ENCODE measurements at places on chromosomes 13 and 19.

DNA sequence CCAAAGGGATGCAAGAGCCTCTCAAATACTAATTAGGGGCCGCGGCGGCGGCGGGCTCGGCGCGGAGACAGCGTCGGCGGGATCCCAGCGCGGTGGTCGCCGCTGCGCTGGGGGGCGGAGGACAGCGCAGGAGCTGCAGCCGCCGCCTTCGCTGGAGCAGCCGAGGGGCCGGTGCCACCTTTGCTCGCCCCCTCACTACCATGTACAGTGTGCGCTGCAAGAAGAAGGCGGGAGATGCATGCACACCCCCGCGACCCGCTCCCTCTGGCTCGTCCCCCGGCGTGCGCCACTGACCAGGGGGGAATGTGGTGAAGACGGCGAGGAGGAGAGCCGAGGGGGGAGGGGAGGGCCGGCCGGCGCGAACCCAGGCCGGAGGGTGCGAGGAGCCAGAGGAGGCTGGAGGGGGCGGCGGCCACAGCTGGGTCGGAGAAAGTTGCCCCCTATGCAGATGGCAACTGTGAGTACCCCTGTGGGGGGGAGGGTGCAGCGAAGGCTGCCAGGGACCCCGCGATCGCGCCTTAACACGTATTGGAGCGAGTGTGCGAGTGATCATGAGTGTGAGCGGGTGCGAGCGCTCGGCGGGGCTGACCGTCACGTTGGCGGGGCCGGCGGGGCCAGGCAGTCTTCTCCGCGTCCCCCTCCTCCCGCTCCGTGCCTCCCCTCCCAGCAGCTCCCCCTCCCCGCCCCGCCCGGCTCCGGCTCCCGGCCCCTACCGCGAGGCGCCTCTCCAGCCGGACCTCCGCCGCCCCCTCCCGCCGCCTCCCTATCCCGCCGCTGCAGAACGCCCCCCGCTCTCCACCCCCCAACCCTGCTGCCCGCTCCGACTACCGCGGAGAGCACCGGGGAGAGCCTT, 808 bp downstream of the SLITRK5 start:
- no peak for DNase-seq

- DNase-seq, result no peak
These were observed 173.5 kb downstream of the LACC1 start for GRCh38 chr13:44053208-44053607.

DNA sequence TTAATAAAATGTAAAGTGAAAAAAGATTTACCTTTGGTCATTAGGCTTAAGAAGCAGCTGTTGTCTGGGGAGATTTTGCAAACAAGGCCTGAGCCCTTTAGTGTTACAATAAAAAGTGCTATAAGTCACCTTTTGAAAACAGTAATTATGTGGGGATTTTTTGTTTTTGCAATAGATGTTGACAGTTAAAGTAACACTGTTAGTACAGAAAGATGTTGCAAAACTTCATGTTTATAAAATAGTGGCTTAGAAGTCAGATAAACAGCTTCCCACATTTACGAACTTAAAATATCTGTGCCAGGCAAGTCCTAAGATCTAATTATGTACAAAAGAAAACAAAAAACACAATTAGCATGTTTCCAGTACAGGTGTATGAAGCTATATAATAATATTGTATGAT, 138.0 kb upstream of the IRS2 start:
- no peak for DNase-seq

- DNase-seq, result peak; percentile 38
These were observed 26.2 kb downstream of the OPA3 start for GRCh38 chr19:45558399-45558878.

GRCh38 chr19:10104665-10105508, 1.3 kb upstream of the PPAN start:
- DNase-seq, result peak; percentile 71

DNA sequence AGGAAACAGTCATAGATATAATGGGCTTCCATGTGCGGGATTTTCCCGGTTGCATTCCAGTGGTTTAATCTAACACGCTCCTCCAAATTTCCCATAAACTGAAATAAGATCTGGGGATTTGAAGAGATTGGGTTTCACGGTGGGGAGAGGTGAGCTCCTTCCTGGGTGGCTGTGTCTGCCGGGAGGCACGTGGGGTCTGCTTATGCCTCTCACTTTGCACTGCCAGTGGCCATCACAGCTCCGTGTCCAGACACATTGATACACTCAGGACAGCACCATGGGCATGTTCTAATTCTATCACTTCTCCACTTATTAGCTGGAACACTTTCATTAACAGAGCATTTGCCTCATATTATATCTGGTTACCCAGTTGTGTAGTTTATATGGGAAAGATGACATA, 73.4 kb downstream of the SOX1 start:
- DNase-seq, result no peak

DNA sequence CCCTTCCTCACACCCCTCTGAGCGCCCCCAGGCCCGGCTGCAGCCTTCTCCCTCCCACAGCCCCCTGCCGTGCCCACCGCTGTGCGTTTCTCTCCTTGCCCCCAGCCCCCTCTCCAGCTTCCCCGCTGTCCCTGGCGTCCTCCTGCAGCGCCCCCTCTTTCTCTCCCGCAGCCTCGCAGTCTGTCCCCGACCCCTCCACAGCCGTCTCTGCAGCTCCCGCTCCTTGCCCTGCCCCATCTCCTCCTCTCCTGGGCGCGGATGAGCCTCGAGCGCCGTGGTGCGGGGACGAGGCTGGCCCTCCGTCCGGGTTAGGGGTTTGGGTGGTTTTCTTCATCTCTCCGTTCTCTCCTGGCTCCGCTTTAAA, 1.1 kb downstream of the KMT5C start:
- DNase-seq, result peak; percentile 14

DNA sequence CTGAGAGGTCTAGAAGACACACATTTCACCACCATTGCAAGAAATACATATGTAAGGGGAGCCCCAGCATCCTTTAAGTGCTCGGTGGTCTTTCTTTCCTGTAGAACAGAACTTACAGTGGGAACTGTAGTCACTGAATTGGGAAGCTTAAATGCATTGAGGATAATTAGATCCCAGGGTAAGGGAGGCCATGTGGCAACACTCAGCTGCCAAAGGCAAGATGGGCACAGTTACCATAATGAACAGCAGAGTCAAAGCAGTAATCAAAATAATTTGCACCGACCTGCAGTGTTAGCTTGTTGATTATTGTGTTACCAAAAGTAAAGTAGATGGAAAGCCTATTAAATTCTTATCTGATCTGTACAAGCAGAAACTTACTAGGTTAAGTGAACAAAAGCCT, 291.2 kb upstream of the PCDH20 start:
- DNase-seq, result no peak

GRCh38 chr19:50570997-50571396, 2.8 kb upstream of the LRRC4B start:
- no peak for DNase-seq

GRCh38 chr13:24223341-24224231, 63.1 kb downstream of the SPATA13 start:
- DNase-seq, result no peak

GRCh38 chr13:69556540-69557196, 551.0 kb upstream of the ATXN8OS start:
- no peak for DNase-seq

- no peak for DNase-seq
These were observed 6.7 kb downstream of the MLLT1 start for GRCh38 chr19:6272913-6273600.

DNA sequence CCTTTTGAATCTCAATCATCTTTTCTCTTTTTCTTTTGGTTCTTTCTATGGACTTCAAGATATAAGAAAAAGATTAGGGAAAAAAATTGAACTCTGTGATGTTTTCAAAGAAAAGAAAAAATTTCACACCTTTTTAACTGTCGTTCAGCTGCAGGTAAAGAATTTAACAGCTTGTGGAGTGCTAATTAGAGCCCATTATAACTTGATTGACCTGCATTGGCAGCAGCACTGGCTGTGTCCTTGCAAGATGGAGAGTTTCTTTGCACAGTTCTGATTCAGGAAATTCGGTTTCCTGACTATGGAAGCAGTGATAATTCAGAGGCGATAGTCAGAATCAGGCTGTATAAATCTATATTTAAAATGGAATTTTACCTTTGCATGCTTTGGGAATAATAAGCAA, 183.2 kb upstream of the DACH1 start:
- DNase-seq, result no peak

- DNase-seq, result peak; percentile 73
These were observed 722 bp upstream of the ICAM1 start for GRCh38 chr19:10270180-10270615.

- no peak for DNase-seq
These were observed 4.9 kb downstream of the LMO7 start for GRCh38 chr13:75641026-75641425.

DNA sequence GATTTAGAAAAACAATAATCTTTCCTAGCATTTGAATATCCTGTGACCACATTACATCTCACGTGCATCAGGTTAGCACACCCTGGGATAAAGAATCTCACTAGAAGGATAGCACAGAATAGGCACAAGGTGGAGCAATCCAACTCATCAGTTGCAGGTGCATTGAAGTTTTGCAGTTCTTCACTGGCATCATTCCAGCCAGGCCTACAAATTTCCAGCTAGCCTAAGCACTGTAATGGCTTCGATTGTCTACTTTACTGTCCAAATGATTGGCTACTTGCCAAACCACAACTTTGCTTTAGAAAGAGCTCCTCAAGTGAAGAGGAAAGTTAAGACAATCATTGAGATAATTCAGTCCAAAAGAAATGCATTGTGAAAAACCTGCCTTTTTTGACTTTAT, 89.5 kb downstream of the SPRY2 start:
- no peak for DNase-seq

DNA sequence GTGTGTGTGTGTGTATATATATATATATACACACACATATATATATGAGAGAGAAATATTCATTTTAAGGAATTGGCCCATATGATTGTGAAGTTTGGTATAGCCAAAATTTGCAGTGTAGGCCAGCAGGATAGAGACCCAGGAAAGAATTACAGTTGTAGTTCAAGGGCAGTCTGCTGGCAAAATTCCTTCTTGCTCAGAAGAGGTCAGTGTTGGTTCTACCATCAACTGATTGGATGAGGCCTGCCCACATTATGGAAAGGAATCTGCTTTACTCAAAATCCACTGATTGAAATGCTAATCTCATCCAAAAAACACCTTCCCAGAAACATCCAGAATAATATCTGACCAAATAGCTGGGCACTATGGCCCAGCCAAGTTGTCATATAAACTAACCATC, 24.0 kb downstream of the RNF6 start:
- DNase-seq, result no peak

DNA sequence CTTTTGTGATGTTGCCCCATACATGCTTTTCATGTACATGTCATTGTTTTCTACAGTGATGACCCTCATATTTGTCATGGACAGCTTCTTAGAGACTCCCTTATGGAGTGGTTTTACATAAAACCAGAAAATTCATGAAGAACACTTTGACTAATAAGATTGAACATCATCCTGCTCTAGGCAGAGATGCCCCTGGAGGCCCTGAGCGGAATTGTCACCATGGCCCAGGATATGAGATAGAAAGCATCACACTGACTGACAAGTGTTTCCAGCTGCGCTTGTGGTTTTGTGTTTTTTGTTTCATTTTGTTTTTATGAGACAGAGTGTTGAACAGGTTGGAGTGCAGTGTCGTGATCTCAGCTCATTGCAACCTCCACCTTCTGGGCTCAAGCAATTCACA, 22.2 kb downstream of the ZNF701 start:
- DNase-seq, result no peak

DNA sequence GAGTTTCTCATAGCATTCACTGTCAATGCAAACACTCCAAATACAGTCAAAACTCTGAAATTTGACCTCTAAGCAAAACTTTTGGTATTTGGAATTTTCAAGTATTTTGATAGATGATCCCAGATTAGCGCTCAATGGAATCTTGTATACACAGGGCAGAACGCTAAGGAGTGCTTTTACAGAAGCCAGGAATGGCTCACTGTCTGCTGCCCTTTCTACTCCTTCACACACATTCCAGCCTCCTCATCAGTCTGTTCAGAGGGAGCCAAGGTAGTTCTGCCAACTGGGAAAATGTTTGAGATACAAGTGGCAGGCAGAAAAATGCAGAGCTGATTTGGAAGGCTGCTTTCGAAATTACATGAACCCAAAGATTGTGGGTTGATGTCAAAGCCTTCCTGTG, 4.4 kb upstream of the STARD13 start:
- no peak for DNase-seq

DNA sequence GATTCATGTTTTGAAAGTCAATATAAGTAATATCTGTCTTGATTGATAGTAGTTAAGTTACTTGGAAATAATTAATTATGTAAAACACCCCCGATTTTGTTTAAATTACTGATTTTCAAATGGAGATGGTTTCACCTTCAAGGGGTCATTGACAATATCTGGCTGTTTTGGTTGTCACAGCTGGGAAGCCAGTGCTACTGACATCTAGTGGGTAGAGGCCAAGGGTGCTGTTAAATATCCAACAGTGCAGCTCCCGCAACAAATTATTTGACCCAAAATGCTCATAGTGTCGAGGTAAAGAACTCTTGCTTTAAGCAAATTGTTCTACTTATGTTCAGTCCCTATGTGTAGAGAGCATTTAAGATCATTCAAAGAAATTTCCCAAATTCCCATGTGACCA, 50.6 kb upstream of the PCDH20 start:
- no peak for DNase-seq

DNA sequence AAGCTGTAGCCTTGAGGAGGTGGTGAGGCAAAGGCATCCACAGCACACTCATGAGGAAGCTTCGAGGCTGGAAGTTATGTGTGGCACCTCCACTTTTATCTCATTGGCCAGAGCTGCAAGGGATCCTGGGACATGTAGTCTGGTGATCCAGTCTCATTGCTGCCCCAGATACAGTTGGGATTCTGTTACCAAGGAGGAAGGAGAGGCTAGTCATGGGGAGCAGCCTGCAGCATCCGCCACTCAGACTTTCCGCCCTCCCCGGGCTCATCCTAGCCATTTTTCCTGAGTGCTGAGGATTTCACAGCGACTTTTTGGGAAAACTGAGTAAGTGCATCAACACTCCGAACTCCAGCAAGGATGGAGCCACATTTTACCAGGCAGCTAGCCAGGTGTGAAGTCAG, 74.4 kb downstream of the DPF1 start:
- DNase-seq, result no peak

DNA sequence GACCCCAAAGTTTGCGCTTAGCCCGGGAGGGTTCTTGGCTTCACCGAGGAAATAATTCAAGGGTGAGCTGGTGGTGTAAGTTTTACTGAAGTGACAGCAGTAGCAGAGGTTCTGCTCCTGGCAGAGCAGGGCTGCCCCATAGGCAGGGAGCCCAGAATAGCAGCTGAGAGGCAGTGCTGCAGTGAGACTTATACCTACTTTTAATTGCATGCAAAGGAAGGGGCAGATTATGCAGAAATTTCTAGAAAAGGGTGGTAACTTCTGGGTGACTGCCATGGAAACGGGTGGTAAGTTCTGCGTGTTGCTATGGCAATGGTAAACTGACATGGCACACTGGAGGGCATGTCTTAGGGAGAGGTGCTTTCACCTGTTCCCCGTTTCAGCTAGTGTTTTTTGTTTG, 17.5 kb upstream of the CAMSAP3 start:
- no peak for DNase-seq

DNA sequence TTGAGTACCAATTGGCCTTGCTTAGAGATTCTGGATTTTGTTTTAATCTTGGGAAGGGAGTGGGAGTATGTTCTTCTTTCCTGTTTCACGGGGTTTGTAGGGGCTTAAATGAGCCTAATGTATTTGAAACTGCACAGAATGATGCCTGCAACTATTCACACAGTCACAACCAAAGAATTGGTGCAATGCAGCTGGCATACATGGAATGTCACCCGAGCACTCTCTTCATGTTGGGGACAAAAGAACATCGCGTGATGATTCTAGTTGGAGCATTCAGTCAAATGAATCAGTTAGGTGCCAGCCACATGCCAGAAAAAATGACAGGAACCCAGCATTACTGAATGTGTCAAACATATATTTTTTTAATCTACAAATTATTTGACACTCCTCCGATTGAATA, 22.1 kb downstream of the STARD13 start:
- no peak for DNase-seq

- no peak for DNase-seq
These were observed 18.1 kb upstream of the EID2 start for GRCh38 chr19:39557811-39558623.
